T-helper 2 cell (primary cell): ENCODE measurements at places on chromosomes 13 and 19.
A peak's percentile ranks its signal among the peaks of the same experiment; 100 is the strongest.

- DNase-seq = no peak
Observed at GRCh38 chr13:99687723-99688397, 186.6 kb downstream of the TM9SF2 start.

GRCh38 chr19:52258426-52258825 lies 11.0 kb upstream of the ZNF766 start:
- no peak for DNase-seq

GRCh38 chr19:4352701-4353121 lies 9.3 kb downstream of the MPND start:
- peak; percentile 42 for DNase-seq

DNA sequence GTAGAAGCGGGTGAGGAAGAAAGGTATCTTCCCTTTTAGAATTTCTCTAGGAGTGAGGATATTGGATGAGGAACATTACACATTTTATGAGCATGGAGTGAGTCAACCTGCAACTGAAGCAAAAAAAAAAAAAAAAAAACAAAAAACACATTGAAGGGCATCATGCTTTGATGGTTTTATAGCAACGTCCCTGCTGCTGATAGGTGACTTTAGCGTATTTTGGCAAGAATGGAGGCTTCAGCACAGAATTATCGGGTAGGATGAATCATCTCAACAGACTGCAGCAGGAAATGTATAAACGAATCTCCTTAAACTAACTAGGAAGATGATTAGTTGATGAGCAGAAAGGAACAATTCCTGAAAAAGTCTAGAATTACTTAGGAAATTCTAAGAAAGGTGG lies 1359.6 kb upstream of the ATXN8OS start:
- no peak for DNase-seq

GRCh38 chr13:93224535-93224934 lies 2.1 kb upstream of the GPC6 start:
- no peak for DNase-seq

- DNase-seq = no peak
Observed at GRCh38 chr13:94933230-94933751, 220.9 kb upstream of the SOX21 start.

GRCh38 chr19:10044390-10044789 lies 31.1 kb downstream of the RDH8 start:
- no peak for DNase-seq

DNA sequence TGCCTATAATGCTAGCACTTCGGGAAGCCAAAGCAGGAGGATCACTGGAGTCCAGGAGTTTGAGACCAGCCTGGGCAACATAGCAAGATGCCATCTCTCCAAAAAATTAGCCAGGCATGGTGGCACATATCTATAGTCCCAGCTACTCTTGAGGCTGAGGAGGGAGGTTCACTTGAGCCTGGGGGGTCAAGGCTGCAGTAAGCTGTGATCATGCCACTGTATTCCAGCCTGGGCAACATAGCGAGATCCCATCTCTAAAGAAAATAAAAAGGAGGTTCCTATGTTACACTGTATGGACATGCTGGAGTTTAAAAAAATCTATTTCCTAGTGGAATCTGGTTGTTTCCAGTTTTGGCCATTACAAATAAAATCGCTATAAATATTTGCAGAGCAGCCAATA lies 2.6 kb downstream of the CAB39L start:
- no peak for DNase-seq

DNA sequence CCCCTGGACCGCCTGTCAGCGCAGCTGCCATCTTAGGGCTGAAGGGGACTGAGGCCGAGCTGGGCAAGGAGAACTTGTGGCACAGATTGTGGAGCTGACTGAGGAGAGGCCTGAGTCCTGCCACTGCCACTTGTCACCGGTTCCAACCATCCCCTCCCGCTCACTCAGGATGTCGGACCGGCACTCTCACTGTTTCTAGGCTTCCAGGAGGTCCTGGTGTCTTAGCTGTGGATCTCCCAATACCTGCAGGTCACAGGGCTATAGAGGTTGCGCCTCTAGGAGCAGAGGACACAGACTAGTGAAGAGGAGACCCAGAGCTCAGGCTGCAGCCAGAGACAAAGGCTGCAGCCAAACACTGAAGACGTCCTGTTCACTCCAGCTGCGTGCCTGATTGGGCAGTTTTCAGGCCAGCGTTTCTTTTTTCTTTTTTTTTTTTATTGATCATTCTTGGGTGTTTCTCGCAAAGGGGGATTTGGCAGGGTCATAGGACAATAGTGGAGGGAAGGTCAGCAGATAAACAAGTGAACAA lies 15.3 kb upstream of the ZNF486 start:
- DNase-seq = no peak

GRCh38 chr19:48553676-48554384 lies 1.9 kb downstream of the SULT2B1 start:
- no peak for DNase-seq

- no peak for DNase-seq
Observed at GRCh38 chr19:3725640-3726310, 17.6 kb downstream of the TJP3 start.

DNA sequence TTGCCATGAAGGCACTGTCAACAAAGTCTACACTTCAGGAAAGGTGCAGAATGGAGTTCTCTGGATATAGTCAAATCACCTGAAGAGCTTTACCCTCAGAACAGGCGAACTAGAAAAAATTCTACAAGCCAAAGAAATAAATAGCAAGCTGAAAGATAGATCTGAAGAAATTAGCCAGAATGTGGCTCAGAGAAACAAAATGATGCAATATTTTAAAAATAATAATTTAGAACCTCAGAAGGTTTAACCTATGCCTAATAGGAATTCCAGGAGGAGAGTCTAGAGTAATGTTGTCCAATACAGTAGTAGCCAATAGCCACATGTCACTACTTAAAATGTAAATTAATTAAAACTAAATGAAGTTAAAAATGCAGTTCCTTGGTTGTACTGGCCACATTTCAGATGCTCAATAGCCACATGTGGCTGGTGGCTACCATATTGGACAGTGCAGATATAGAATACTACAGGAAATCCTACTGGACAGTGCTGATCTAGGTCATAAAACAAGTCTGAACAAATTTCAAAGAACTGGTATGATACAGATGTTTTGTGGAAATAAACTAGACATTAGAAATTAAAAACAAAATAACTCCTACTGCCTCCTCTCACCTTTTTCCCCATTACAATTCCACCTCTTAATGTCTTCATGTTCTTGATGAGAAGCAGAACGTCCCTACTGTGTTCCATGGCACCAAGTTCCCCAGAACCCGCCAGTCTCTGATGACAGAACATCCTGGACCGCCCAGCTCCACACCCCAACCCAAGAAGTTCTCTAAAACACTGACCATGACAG lies 679 bp upstream of the CDADC1 start:
- no peak for DNase-seq

GRCh38 chr13:30019648-30020626 lies 169.5 kb upstream of the UBL3 start:
- no peak for DNase-seq

DNA sequence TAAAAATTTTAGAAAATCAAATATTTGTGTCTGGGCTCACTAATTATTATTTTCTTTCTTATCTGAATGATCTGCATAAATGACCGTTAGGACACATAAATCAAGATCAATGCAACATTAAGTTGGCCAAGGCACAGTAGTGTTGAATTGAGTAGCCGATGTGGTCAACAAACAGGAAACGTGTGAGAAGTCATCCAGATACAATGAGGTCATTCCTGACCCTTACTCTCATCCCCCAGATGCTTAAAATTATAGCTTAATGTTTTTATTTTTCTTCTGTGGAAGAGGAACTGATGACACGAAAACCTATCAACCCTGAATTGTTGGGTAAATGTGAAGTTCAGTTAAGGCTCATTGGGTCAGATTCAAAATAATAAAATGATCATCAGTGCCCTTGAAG lies 222.9 kb downstream of the RFC3 start:
- no peak for DNase-seq

DNA sequence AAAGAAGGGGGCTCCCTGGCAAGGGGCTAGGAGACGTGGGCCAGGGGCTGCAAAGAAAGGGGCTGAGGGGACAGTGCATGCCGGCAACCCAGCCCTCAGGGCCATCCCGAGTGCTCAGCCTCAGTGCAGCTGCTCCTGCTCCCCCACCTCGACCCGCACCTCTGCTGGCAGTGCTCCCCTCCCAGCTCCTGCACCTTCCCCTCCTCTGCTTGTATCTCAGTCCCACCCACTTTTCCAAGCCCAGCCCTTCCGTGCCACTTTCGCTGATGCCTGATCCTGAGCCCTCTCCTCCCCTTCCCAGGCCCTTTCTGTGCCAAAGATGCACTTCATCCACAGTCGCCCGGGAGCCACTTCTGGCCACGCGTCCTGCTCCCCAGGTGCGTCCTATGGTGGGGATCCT lies 69.9 kb upstream of the KCTD15 start:
- DNase-seq = no peak

GRCh38 chr19:15122331-15123030 lies 15.3 kb downstream of the SYDE1 start:
- no peak for DNase-seq

DNA sequence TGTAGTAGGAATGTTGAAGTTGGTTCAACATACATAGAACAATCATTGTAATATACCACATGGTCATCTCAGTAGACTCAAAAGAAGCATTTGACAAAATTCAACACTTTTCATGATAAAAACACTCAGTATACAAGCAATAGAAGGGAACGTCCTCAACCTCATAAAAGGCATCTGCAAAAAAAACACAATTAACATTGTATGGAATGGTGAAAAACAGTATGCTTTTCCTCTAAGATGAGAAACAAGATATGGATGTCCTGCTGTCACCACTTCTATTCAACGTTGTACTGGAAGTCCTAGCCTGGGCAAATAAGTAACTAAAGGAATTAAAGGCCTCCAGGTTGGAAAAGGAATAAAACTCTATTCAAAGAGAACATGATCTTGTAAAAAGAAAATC lies 54.5 kb downstream of the FNDC3A start:
- DNase-seq = no peak

DNA sequence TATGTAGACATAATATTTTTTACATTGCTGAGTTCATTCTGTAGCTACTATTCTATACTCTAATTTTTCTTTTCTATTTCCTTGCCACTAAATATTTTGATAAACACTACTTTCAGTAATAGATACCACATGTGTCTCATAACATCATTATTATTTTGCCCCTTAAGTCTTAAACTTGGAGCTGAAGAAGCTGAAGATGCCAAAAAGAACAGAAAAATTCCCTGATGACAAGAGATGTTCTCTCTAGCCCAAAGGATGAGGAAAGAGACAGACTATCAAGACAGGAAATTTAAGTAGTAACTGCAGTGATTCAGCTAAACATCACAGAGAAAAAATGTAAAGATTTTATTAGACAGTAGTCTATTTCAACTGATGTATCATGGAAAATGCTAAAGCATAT lies 322.0 kb upstream of the KLHL1 start:
- no peak for DNase-seq

DNA sequence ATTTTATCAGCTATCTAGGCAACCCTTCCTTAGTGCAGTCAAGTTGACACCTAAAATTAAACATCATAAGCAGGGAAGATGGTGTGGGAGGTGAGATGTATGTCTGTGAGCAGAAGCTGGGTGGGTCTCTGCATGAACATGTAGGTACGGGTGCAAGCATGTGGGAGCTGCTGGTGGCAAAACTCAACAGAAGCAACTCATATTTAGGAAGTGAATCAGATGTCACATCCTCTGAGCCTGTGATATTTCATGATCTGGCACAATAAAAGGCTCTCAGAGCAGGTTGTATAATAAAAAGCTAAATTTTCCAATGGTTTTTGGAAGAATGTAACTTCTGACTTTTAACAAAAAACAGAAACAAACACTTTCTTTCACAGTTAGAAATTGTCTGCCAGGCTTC lies 44.4 kb downstream of the C1QTNF9 start:
- no peak for DNase-seq

DNA sequence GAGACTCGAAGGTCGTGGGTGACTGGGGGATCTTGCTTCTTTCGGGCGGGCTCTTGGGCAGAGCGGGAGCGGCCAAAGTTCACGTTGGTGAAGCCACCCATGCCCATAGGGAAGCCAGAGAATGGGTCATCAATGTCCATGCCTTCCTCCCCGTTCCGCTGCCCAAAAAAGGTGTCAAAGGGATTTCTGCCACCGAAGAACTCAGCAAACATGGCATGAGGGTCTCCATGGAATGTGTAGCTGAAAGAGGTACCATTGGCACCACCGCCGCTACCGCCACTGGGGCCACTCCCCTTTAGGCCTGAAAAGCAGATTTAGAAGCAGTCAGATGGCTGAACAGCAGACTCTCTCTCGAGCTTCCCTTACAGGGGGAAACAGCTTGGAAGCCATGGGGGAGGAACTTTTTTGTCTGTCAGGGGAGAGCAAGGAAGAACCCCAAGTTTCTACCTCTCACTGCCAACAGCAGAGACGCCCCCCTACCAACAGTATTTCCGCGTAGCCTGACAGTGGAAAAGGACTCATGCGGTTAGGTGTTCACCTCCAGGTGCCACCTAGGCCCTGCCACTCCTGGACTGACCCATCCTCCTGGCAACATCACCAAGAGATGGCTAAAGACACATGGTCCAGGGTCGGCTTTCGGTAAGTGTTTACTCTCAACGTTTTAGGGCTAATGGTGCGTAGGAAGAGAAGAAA lies 1.3 kb downstream of the DNAJB1 start:
- peak; percentile 26 for DNase-seq

DNA sequence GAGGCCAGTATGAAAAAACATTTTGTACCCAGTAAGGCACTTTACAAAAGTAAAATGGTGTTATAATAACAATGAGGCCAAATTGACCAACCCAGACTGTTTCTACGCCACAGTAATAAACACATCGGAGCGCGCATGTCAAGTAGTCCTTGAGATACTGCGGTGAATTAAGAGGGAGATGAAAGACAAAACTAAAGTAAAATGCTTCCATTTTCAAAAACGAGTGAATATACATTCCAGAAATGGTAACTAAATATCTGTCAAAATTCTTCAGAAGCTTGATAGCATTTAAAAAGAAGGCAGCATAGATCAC lies 19.0 kb downstream of the N4BP2L1 start:
- DNase-seq = no peak

- no peak for DNase-seq
Observed at GRCh38 chr19:38045554-38046253, 138.7 kb downstream of the SIPA1L3 start.

GRCh38 chr13:109654341-109655205 lies 131.8 kb downstream of the IRS2 start:
- no peak for DNase-seq
